ENCODE measurements at places on chromosomes 1 and 21.

- no peak for DNase-seq
Measured at GRCh38 chr1:6911974-6912373, 126.7 kb downstream of the CAMTA1 start.

DNA sequence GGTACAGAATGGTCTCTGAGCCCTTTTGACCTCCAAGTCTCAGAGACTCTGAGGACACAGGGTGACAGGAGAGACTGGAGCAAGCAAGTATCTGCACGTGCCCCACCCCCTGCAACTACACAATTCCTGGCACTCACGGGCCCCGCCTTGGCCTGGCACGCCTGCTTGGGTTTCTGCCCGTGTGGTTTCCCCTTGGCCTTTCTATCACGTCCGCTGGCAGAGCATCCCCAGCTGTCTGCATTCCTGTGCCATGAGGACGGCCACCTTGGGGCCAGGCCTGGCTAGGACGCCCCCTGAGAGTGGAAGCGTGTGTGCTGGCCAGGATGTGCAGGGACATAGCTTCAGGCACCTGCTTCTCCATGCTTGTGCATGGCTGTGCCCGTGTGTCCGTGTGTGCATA, 14.3 kb upstream of the EDN2 start:
- DNase-seq = peak; percentile 57

DNA sequence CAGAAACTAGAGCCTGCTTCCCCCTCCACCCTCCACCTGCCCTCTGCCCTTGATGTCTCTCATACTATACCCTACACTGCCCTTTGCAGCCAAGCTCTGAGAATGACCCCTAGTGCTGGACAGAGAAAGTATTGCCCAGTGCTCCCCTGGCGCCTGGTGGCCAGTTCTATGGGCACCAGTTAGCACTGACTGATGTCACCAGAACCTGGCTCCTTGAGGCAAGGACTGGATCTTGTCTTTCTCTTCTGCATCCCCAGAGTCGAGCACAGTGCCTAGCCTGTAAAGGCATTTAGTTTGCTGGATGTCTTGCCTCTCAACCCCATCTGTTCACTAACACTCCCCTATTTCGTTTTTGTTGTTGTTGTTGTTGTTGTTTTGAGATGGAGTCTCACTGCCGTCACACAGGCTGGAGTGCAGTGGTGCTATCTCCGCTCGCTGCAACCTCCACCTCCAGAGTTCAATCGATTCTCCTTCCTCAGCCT, 5.9 kb downstream of the PHLDA3 start:
- no peak for DNase-seq

DNA sequence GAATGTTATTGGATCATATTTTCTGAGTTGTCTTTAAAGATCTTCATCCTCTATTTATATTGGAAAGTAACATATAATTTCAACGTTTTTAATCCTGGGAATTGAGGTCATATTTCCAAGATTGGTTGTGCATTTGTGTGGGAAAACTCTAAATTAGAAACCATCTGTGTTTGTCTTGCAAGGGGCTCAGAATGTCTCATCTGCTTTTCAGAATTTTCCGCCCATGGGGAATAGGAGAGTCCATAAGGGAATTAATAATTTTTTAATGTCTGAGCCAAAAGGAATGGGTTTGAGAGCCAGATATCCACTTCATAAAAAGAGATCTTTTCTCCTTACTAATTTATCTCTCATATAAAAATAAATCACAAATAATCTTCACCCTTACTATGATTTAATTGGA, 84.8 kb upstream of the MAP1LC3C start:
- no peak for DNase-seq

- DNase-seq = no peak
Measured at GRCh38 chr21:28975397-28975796, 17.3 kb downstream of the LTN1 start.

GRCh38 chr1:63773815-63774616, at the start of gene ROR1:
Gene ROR1 (plus strand): TSS chr1:63774017.
- peak; percentile 66 for DNase-seq

GRCh38 chr1:173205146-173206051, 1.7 kb downstream of the TNFSF4 start:
- DNase-seq = no peak

- DNase-seq = no peak
Measured at GRCh38 chr1:204894031-204894430, 23.4 kb downstream of the NFASC start.

DNA sequence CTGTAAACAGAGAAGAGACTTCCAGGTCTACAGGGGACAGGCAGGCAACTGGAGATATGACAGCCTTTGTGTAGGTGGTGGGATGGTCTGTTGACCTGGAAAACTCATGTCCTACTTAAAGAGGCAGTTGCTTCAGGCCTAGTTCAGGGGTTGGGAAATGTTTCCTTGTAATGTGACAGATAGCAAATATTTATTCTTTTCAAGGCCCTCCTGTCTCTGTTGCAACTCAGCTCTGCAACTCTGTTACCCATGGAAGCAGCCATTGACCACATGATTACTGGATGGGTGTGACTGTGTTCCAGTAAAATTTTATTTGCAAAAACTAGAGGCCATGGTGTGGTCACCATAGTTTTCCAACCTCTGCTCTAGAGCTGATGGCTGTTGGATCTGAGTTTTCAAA, 341.9 kb downstream of the PTBP2 start:
- no peak for DNase-seq

- DNase-seq = no peak
Measured at GRCh38 chr1:223702735-223703667, 9.3 kb upstream of the CAPN2 start.

DNA sequence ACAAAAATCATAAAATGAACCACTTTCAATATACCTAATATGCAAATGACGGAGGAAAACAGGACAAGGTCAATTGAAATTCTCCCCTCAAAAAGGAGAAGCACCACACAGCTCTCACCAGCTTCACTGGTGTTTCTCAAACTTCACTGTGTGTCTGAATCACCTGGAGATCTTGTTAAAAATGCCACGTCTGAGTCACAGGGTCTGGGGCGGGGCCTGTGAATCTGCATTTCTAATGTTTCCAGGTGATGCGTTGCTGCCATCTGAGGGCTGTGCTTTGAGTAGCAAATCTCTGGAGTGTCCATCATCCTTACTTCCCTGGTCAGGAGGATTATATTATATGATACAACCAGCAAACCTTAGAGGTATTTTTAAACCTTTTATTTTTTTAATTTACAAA, 9.0 kb downstream of the CLDN19 start:
- no peak for DNase-seq

DNA sequence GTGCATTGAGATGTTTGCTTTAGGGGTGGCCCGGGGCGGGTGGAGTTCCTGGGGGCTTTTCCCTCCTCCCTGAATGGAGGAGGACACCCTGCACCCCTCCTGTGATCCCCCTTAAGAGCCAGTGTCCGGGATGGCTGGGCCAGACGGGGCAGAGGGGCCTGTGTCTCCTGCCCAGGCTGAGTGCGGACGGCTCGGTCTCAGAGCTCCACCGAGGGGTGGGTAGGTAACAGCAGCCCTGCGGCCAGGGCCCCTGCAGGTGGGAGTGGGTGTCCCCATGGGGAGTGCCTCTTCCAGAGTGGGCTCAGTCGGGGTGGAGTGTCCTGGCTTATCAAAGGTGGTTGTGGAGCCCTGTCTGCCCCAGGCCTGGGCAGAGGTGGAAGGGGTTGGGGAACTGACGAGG, 23.1 kb downstream of the TP73 start:
- no peak for DNase-seq

- no peak for DNase-seq
Measured at GRCh38 chr1:1080951-1081310, 6.8 kb upstream of the RNF223 start.

- DNase-seq = no peak
Measured at GRCh38 chr1:3858231-3858981, 1.1 kb downstream of the DFFB start.

- no peak for DNase-seq
Measured at GRCh38 chr1:37403166-37403565, 71.2 kb upstream of the ZC3H12A start.

DNA sequence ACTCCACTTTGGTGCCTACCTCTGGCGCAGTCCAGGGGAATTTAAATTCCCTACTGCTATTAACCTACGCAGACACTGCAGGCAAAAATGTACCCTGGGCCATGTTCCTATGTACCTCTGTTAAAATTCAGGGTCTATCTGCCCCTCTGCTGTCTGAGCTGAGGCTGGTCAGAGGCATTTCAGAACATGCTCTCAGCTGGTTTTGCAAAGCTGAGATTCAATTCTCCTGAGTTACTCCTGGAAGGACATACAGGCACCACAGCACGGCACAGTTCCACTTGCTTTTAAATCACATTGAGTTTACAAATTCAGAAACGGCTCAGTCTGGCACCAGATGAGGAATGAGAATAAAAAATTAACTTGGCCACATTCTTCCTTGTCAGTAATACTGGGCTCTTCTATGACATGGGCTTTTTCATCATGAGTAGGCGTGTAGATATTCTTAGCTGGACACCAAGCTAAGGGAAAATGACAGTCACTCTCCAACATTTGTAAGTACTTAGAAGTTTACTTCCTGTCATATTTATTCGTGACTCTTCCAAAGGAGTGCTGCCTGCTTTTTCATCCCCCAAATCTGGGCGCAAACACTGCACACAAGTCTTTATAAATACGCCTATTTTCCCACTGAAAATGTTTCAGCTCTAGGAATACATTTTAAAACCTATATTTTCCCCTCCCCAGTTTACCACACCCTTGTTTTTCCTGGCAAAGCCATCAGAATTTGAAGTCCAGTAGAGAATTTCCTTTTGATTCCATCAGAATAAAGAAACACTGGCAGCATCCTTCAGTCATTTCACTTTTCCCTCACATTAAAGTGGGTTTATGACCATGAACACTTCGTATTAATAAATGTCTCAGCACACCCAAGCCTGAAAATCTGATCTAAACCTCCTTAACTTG, 1.9 kb downstream of the C1orf198 start:
- DNase-seq = no peak

- no peak for DNase-seq
Measured at GRCh38 chr1:62159940-62160348, 34.7 kb upstream of the L1TD1 start.

- DNase-seq = no peak
Measured at GRCh38 chr1:99595441-99595840, 50.5 kb upstream of the PALMD start.

Data from HTR-8/SVneo (cell line).